D341Med (cell line): ENCODE measurements at places on chromosomes 5 and 9.

GRCh38 chr9:91904588-91905236, 45.3 kb downstream of the ROR2 start:
- no peak for DNase-seq

- DNase-seq, result no peak
Measured at GRCh38 chr9:121383715-121384114, 13.7 kb upstream of the STOM start.

DNA sequence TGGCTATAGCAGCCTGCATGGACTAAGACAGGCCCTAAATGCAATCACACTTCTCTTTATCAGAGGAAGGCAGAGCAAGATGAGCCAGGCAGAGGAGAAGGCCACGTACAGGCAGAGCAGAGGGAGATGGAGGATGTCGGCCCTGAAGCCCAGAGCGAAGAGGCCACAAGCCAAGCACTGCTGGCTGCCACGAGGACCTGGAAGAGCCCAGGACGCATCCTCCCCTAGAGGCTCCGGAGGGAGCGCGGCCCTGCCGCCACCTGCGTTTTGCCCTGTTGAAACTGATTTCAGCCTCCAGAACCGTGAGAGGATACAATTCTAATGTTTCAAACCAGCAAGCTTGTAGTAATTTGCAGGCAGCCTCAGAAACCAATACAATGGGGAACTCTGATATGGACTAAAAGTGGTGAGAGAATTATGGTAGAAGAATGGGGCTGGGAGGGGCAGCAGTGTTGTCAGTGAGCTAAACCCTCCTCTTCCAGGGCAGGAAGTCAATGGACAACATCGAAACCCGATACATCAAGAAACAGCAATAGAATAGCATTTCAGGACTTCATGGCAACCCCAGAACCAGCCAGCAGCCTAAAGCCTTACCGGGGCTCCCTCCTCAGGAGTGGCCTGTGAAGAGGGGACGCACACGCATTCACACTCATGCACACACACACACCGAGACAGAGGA, 32.6 kb downstream of the ADAMTS2 start:
- no peak for DNase-seq

DNA sequence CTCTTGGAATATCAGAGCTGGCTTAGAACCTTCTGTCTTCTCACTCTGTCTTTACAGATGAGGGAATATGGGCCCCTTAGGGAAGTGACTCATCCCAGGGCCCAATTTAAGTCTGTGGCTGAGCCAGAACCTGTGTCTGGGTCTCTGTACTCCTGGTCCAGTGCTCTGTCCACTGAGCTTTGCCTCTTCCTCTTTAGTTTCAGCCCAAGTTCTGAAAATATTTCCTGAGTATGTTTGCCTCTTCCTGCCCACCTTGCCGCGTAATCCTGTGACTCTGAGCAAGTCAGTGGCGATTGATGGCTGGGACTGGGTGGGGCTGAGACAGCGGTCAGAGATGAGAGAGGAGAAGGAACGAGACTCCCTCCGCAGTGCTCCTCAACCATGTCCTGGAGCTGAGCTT, 7.8 kb downstream of the IER5L start:
- no peak for DNase-seq

- DNase-seq, result no peak
Measured at GRCh38 chr9:93662016-93662638, 85.7 kb downstream of the PHF2 start.

GRCh38 chr5:128695791-128696530, 157.9 kb upstream of the FBN2 start:
- DNase-seq, result no peak

DNA sequence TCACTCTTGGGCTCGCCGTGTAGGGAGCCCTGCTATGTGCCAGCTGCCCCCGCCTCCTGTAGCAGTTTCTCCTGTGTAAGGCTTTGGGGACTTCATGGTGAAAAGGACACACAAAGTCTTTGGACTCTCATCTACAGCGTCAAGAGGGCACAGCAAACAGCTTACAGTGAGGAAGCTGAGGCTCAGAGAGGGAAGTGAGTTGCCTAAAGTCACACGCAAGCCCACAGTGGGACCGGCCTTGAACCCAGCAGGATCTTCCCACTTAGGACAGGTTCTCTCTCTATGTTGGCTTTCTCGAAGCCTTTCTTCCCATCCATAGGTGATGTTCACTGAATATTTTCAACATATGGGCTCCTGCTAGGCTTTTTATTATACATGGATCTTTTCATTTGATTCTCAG, 9.8 kb upstream of the PRRX2 start:
- DNase-seq, result no peak

GRCh38 chr9:121313458-121314152, 45.6 kb downstream of the GSN start:
- DNase-seq, result no peak

GRCh38 chr9:89153232-89154017, 25.2 kb downstream of the SHC3 start:
- no peak for DNase-seq

GRCh38 chr9:130128733-130129431, 43.3 kb upstream of the NCS1 start:
- DNase-seq, result no peak

- DNase-seq, result no peak
Measured at GRCh38 chr9:134469041-134469875, 143.0 kb downstream of the RXRA start.

DNA sequence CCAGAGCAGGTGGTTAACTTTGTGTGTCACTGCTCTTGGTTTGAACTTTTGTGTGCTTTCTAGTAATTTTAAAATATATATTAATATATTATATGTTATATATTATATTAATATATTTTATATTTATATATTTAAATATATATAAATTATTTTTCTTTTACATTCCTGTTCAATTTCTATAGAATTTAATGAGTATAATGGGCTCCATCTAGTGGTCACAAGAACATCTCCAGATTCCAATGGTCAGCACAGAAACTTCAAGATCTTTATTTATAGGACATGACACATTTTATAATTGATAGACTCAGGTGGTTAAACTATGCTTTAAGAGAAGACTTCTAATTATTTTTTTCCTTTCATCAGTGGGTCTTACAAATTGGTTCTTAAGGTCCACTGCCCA, 39.1 kb downstream of the COL23A1 start:
- DNase-seq, result no peak

DNA sequence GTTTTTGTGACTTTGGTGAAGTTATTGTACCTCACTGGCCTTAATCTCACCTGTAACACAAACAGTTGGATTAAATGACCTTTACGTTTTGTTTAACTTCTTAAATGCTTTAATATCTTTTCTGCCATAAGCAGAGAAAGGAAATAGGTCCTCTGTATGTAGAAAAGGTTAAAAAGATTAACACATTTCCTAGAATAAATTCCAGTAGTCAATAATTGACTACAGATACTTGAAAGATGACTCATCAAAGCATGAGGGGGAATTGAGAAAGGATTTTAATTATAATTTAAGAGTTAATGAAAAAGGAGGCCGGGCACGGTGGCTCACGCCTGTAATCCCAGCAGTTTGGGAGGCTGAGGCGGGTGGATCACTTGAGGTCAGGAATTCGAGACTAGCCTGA, 35.8 kb upstream of the CMYA5 start:
- DNase-seq, result no peak

DNA sequence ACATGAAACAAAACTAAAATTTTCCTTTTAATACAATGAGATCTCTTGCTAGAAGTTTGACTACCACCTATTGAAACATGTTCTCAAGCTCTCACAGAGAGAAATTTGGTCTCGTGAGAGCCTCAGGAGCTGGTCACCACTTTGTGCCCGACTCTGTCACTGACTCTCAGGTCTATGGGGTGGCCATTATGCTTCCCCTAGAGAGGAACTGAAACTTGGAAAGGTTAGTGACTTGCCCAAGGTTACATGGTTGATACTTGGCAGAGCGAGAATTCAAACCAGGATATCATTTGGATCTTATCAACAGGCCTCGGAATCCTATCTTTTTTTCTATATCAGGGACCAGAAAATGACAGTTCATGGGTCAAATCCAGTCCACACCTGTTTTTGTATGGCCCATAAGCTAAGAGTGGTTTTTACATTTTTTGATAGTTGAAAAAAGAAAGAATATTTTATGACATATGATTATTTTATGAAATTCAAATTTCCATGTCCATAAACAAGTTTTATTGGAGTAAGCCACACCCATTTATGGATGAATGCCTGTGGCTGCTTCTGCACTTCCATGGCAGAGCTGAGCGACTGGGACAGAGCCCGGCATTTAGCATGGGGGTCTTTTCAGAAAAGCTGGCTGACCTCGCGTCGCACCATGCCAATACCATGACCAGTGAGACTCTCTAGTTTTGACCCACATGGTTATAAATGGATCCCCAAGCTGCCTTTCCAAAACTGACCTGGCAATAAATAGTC, 44.8 kb upstream of the EQTN start:
- DNase-seq, result no peak

GRCh38 chr5:8943301-8943700, 602.6 kb downstream of the SEMA5A start:
- DNase-seq, result no peak

GRCh38 chr5:14134771-14135170, 8.4 kb upstream of the TRIO start:
- no peak for DNase-seq

DNA sequence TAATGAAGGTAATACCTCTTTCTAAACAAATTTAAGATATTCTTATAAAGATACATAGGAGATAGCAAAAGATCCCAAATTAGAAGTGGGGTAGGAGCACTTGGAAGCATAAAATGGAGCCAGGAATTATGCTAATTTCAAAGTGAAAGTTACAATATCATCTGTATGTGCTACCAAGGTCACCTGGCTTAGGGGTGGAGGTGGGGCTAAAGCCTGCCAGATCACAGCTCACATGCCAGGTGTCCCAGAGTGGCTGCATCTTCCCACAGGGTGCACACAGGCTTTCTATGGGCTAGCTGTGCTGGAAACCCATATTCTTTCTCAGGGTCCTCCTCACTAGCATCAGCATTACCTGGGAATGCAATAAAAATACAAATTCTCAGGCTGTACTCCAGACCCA, 118.2 kb upstream of the TXNDC8 start:
- no peak for DNase-seq

DNA sequence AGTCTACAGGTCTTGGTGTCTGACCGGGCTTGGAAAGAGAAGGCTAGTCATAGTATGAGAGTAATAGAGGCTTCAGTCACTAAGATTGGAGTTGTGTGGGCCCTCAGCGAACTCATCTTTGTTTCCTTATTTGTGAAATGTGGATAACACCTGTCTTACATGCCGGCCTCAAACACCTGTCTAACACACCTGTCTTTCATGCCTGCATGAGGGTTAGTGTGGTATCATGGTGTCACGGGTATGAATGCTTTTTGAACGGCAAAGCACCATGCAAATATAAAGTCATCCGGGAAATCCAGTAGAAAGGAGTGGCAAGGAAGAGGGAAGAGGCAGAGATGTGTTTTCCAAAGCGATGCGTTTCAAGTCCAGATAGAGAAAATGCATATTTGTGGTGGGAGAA, 25.5 kb downstream of the GRAMD2B start:
- DNase-seq, result no peak

DNA sequence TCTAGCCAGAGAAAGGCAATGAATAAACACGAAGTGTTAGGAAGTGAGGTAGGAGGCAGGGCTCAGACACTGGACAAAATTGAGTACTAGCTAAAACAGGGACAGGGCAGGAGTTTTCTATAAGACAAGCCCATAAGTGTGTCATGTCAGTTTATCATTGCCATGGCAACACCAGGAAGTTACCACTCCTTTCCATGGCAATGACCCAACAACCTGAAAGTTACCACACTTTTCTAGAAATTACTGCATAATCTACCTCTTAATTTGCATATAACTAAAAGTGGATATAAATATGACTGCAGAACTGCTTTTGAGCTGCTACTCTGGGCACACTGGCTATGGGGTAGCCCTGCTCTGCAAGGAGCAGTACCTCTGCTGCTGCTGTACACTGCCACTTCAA, 442.5 kb upstream of the COX7C start:
- DNase-seq, result no peak

DNA sequence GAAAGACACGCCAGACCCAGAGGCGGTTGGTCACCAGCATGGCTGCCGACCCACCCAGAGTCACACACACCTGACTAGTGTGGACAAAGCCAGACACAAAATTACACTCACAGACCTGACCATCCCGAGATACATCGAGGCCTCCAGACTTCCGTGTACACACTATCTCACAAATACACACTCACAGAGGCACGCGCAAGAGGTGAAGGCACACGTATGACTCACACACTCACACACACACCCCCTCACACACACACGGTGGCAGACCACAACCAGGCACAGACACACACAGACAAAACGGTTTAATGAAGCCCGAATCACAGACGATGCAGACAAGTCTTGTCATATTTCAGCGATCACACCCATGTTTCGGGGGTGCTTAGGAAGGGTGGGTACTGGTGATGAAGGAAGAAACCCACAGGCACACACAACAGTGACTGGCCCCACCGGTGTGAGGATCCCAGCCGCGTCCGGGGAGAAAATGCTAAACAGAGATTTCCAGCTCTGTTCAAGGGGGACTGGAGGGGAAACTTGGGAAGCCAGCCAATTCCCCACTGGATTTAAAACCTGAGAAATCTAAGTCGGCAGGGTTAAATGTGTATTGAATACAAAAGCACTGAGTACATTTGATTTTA, 51.3 kb downstream of the CRB2 start:
- no peak for DNase-seq

DNA sequence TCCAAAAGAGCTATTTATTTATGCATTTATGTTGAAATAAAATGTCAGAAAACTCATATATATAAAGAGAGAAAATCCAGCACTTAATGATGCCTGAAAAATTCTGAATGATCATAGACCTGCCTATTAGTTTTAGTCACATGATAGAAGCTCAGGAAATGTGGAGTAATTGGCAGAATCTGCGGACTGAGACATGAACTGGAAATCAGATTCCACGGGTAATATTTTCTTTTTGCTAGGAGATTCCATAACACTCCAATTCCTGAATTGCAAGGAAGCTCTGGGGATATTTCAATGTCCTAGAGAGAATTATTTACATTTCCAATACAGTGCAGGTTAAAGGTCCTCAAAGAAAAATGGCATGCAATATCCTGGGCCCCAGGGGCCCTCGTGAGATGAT, 778.8 kb downstream of the SEMA5A start:
- DNase-seq, result no peak

DNA sequence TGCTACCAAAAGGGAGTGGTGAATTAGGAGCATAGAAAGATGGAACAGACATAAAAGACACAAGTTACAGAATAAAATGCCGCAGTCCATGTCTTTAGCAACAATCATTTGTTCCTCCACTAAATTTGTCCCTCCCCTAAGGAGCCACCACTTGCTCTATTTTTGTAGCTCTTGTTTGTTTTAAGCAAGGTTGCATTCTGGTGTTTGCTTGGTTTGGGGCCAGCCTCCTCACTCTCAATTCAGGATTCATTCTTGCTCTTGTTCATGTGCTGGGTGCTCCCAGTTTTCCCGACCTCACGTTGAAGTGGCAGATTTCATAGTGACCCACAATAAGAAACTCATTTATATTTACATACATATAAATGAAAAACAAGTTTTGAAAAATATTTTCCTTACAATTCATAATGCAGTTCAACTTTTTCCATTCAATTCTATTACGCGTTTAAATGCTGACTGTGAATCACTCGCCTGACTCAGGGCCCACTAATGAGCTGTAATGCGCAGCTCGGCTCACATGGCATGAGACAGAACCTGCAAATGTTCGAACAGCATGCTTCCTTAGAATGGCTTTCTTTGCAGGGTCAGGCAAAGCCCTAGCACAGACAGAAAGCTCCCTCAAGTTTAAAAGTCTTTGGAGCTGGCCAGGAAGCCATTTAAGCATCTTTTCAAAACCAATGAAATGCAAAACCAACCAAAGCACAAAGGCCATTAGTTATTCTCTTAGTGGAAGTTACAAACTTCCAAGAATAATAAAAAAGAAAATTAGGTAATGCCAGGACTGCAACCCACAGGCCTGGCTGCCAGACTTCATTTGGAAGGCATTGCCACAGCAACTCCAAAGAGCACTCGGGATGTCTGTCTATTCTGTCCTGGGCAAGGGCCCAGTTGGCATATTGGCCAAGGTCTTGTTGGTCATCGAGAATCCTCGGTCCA, 41.7 kb downstream of the RETREG1 start:
- DNase-seq, result no peak
